Sciatic nerve (tissue), 2 donors: ENCODE measurements at places on chromosomes 2 and 18. TPM values are rescaled to one million over a fixed set of nuclear protein-coding genes. Genes with fewer than 3 reads are reported as not detected.

LAMA3 gene
- total RNA-seq: 47.3 TPM

GRCh38 chr2:43748333-43748732, 25.5 kb upstream of the DYNC2LI1 start:
- no peak for DNase-seq

GRCh38 chr2:19360966-19361321, 2.5 kb upstream of the OSR1 start:
- DNase-seq: no peak

C2orf81 gene
- total RNA-seq: 4.4 TPM

DNA sequence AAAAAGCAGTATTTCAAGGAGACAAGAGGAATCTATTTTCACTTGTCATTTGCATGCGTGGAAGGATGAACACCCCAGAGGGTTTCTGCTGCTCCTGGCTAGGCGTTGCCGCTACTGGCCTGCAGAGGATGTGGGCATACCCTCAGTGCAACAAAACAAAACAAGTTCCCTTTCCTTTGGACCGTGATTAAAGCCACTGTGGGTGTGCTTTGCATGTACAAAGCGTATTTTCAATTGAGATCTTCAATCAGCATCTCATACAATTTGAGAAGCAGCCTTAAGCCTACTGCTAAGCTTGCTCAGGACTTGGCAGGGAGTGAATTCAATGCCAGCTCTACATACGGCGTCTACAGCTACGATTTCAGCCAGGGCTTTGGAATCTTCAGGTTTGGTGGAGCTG, 298.4 kb downstream of the LPIN1 start:
- DNase-seq: no peak

- no peak for DNase-seq
Observed at GRCh38 chr18:51614967-51615571, 417.6 kb upstream of the MEX3C start.

SLC40A1 gene
- total RNA-seq: 48.6 TPM

- no peak for DNase-seq
Observed at GRCh38 chr18:75351409-75351808, 76.1 kb downstream of the SMIM21 start.

DNA sequence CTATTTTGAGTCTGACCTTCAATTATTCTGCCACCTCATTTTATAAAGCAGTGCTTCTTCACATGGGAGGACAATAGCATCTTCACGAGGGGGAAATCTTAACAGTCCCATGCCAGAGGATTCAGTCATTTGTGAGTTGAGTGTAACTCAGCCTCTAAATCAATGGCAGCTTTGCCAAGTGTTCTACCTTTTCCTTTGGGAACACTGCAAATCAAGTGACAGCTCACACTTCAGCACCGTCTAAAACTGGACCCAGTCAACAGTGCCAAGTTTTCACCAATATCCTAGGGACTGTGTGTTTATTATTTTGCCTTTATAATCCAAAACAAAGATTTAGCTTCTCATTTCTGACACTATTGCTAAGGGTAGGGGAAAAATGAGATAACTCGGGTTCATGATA, 133.6 kb downstream of the FIGN start:
- DNase-seq: no peak

FZD7 gene
- total RNA-seq: 13.0 TPM

ARHGAP28 gene
- 9.7 TPM for total RNA-seq

GRCh38 chr2:18795906-18796305, 206.5 kb upstream of the NT5C1B start:
- DNase-seq: no peak

- DNase-seq: no peak
Observed at GRCh38 chr2:241029599-241030332, 31.3 kb downstream of the SNED1 start.

GRCh38 chr18:40292985-40293710, 1661.9 kb upstream of the PIK3C3 start:
- no peak for DNase-seq

GRCh38 chr2:7819316-7819715, 862.5 kb upstream of the ID2 start:
- no peak for DNase-seq

DNA sequence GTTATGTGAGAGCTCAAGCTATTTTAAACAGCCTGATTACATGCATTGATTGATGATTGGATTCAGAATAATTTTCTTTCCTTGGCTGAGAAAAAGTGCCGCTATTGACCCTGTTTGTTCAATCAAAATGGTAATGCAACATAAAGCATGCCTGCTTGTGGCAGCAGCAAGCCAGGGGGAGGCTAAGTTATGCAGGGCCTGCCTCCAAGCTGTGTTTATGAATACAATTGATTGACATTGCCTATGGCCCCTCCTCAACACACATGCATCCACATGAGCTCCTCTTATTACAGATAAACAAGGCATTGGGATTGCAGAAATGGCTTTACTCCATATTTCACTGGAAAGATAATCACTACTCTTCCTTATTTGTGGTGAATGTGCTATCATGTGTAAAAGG, 395.6 kb downstream of the TDRD15 start:
- DNase-seq: no peak

NETO1 gene
- total RNA-seq: 6.0 TPM

FBLN7 gene
- 2.3 TPM for total RNA-seq

GRCh38 chr2:29263886-29264285, 148.7 kb downstream of the CLIP4 start:
- no peak for DNase-seq
